ENCODE measurements at places on chromosomes 16 and 17. TPM values are rescaled to one million over a fixed set of nuclear protein-coding genes. Genes with fewer than 3 reads are reported as not detected.

GRCh38 chr16:71762186-71762585 lies 37.7 kb upstream of the PHLPP2 start:
- peak; percentile 71 for DNase-seq

GRCh38 chr16:11231367-11231970 lies 24.5 kb downstream of the SOCS1 start:
- DNase-seq: no peak

GRCh38 chr16:11136600-11136999 lies 119.4 kb downstream of the SOCS1 start:
- peak; percentile 60 for DNase-seq

DNA sequence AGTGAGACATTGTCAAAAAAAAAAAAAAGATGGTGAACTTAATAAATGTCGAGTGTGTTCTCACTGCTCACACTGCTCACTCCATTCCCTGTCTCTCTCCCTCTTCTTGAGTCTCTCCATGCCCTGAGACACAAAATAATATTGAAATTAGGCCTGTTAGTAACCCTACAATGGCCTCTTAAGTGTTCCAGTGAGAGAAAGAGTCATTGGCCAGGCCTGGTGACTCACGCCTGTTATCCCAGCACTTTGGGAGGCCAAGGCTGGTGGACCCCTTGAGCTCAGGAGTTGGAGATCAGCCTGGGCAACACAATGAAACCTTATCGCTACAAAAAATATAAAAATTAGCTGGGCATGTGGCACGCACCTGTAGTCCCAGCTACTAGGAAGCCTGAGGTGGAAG lies 16.2 kb upstream of the CSF3 start:
- peak; percentile 43 for DNase-seq

DNA sequence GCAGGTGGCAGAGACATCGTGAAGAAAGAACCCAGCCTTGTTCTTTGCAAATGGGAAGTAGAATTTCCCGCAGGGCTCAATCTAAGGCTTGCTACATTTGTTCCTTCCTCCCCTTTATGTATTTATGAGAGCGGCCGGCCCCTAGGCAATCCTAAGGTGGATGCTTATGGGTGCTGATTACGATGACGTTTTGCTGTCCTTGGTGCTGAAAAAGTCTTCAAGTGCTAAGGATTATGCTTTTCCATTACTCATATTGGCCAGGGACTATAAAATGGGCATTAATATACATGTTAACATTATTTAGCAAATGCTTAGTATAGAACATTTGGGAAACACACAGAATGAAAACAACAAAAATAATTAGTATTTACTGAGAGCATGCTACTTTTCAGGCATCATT lies 313.3 kb upstream of the XYLT1 start:
- peak; percentile 54 for DNase-seq

DNA sequence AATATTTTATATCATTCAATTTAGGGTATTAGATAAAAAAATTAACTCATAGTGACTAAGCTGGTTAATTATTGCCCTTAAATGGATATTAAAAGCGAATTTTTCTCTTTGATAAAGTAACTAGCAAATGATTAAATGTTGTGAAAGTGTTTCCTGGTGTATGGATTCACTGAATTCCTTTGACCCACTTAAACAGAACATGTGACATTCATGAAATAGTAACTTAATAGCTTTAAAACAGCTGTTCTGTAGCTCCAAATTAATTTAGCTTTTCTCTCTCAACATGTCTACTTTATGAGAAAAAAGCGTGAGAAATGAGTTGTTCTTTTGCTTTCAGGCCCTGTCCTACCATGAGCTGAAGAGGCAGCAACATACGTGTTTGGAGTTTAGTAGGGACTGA lies 36.4 kb upstream of the APPBP2 start:
- no peak for DNase-seq

TNP2 gene
- not detected for total RNA-seq

DNA sequence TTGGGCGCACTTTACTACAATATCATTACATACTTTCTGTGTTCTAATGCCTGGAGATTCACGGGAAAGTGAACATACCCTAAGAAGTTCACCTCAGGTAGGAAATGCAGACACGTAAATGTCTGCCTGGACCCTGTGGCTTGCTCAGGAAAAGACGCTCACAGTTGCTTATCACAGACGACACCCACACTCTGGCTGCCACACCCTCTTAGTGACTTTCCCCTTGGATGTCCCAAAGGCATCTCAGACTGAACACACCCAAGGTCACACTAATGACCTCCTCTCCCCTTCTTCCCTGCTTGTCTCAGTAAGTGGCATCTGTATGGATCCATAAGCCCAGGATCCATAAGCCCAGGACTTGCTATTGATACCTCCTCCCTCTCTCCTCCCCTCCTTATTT lies 32.6 kb downstream of the CDRT15 start:
- no peak for DNase-seq

ABCC6 gene
- not detected for total RNA-seq

IRX3 gene
- total RNA-seq: 9.2 TPM

NCOR1 gene
- total RNA-seq: 78.9 TPM

NOTUM gene
- not detected for total RNA-seq

PRCD gene
- total RNA-seq: 1.5 TPM

GRCh38 chr16:66619534-66620428 lies 15.3 kb downstream of the CMTM3 start:
- peak; percentile 81 for DNase-seq

TXNL4B gene
- total RNA-seq: 6.6 TPM

DNA sequence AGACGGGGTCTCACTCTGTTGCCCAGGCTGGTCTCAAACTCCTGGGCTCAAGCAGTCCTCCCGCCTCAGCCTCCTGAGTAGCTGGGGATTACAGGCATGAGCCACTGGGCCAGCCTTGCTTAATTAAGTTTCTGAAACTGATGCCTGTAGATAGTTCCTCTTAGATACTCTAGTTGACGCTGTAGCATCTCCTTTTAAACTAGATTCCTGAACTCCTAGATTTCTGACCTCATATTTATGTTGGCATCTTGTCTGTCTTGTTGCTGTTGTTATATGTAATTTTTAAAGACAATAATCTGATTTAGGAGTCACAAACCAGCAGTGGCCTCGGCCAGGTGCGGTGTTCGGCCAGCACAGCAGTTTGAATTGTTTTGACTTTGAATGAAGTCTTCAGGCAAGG lies 37.5 kb downstream of the DHRS7B start:
- DNase-seq: peak; percentile 57

DNA sequence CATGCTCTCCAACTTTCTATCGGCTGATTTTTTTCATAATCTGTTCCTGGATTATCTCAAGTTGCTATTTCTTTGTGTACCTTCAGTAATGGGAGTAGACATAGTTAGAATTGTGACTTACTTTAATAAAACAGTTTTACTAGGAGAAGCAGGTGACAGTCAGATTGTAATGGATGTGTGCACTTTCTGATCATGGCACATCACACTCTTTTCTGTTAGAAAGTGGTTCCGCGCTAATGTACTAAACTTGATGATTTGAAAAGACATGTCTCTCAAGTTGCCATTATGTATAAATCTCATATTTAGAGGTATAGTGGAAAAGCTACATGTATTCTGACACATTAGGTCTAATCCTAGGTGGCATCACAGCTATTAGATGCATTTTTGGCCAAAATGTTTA lies 121.3 kb upstream of the CDH8 start:
- DNase-seq: no peak

- DNase-seq: peak; percentile 56
Measured at GRCh38 chr17:75406222-75406615, 741 bp upstream of the GRB2 start.

GRCh38 chr16:90041896-90042473 lies 22.7 kb upstream of the DBNDD1 start:
- DNase-seq: no peak

DNA sequence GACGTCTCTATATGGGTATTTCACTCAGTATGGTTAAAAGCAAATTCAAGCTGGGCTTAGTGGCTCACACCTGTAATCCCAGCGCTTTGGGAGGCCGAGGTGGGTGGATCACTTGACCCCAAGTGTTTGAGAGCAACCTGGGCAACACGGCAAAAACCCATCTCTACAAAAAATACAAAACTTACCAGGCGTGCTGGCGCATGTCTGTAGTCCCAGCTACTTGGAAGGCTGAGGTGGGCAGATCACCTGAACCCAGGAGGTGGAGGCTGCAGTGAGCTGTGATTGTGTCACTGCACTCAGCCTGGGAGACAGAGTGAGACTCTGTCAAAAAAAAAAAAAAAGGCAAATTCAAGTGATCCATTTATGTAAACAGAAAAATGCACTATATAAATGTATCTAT lies 1.3 kb upstream of the TNFRSF17 start:
- DNase-seq: no peak

DNA sequence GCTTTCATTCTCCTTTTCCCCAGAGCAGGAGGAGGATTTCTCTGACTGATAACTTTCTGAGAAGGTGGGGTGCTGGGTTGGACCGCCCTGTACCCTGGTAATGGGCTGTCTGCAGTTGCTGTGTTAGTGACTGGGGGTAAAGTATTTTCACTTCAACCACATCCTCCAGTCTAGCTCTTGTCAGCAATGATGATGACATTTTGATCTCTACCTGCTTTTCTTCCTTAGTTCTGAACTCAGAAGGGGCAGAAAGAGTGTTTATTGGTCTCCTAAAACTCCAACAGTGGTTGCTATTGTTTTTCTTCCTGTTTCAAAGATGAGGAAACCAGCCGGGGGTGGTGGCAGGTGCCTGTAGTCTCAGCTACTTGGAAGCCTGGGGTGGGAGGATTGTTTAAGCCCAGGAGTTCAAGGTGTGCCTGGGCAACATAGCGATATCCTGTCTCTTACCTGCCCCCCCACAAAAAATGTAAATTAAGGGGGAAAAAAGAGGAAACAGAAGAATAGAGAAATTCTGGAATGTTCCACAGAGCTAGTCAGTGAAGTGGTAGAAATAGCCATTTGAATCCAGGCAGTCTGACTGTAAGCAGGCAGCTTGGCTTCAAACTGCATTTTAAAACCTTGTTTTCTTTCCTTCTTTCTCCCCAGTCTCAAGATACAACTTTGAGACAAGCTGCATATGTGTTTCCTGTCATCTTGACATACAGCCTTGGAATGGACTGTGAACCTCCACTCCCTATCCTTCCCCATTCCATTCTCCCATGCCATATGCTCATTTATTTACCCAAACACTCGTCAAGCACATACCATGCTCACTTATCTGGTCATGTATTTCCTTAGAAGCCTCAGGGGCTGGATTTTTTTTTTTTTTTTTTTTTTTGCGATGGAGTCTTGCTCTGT lies 3.3 kb upstream of the N4BP1 start:
- peak; percentile 49 for DNase-seq

SSTR5 gene
- total RNA-seq: not detected

Data from GM23248 (cell line).